CD4-positive, alpha-beta T cell (primary cell): ENCODE measurements at places on chromosomes 4 and X. TPM values are rescaled to one million over a fixed set of nuclear protein-coding genes. Genes with fewer than 3 reads are reported as not detected.

- DNase-seq: no peak
- H3K27me3 ChIP-seq: no peaks in the 10 kb centered on the region
- no peak overlapping the region for H3K27ac ChIP-seq
- H3K4me1 ChIP-seq: no peaks in the 10 kb centered on the region
- H3K4me3 ChIP-seq: no peak overlapping the region
Observed at GRCh38 chr4:141914746-141915145, 278.4 kb downstream of the IL15 start.

DNA sequence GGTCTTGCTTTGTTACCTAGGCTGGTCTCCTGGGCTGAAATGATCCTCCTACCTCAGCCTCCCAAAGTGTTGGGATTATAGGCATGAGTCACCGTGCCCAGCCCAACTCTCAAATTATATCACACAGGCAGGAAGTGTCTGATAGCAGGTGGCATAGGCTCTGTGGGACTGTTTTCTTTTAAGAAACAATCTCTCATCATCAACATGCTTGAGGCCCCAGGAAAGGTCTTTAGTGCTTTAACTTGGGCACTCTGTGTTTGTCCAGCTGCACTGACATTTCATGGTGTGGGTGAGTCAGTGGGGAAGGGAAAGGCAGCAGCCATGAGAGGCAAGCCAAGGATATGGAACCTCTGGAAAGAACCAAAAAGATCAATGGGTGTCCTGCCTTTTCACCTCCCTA is 88.1 kb upstream of the TSPAN5 start:
- no peaks in the 10 kb centered on the region for H3K27me3 ChIP-seq
- no peaks in the 10 kb centered on the region for H3K4me1 ChIP-seq
- no peak overlapping the region for H3K4me3 ChIP-seq
- DNase-seq: no peak

DNA sequence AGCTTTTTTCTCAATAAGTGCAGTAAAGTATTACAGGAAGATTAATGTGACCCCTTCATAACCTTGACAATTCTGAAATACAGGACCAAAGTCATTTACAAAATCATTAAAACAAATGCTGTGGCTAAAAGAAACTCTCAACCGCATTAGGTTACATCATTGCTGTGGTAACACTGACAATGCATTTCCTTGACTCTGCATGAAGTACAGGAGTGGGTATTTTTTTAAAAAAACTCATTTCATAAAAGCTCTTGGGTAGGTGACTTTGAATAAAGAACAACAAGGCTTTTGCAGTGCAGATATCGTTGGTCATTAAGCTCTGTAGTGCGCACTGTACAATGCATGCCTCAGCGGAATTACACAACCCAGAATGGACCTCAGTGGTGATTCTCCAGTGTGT is 23.4 kb upstream of the XK start:
- H3K4me1 ChIP-seq: no peaks in the 10 kb centered on the region

- H3K36me3 ChIP-seq: no peaks in the 10 kb centered on the region
- H3K4me3 ChIP-seq: no peak overlapping the region
- no peak overlapping the region for H3K27ac ChIP-seq
- DNase-seq: no peak
- no peaks in the 10 kb centered on the region for H3K4me1 ChIP-seq
Observed at GRCh38 chrX:12672367-12673106, 118.7 kb upstream of the PRPS2 start.

GRCh38 chr4:121688701-121689100 is 8.1 kb downstream of the ANXA5 start:
- DNase-seq: no peak
- H3K27ac ChIP-seq: no peak overlapping the region
- H3K36me3 ChIP-seq: peaks cover 15% of the 10 kb centered on the region
- no peaks in the 10 kb centered on the region for H3K27me3 ChIP-seq

DNA sequence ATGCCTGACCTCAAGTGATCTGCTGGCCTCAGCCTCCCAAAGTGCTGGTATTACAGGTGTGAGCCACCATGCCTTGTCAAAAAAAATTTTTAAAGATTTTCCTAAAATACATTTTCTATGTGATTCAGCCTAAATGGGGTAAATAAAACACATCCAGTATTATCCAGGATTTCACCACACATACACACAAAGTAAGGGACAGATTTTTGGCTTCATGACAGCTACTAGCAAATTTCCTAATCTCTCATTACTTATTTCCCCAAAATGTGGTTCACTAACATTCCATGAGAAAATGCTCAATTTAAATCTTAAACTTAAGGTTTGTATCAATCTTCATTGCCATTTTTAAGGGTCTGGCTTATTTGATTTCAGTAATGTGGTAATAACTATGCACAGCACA is 348.5 kb upstream of the INTU start:
- no peak overlapping the region for H3K27ac ChIP-seq
- H3K27me3 ChIP-seq: no peaks in the 10 kb centered on the region
- H3K4me1 ChIP-seq: no peaks in the 10 kb centered on the region
- DNase-seq: no peak

GRCh38 chr4:162015090-162015489 is 148.7 kb downstream of the FSTL5 start:
- H3K36me3 ChIP-seq: no peaks in the 10 kb centered on the region
- no peak overlapping the region for H3K27ac ChIP-seq
- no peaks in the 10 kb centered on the region for H3K27me3 ChIP-seq
- H3K4me1 ChIP-seq: no peaks in the 10 kb centered on the region
- no peak overlapping the region for H3K4me3 ChIP-seq

GRCh38 chr4:64903986-64904385 is 494.7 kb upstream of the TECRL start:
- no peak for DNase-seq
- no peaks in the 10 kb centered on the region for H3K27me3 ChIP-seq
- no peak overlapping the region for H3K27ac ChIP-seq
- H3K4me1 ChIP-seq: no peaks in the 10 kb centered on the region
- no peaks in the 10 kb centered on the region for H3K36me3 ChIP-seq

GRCh38 chr4:69713593-69713992 is 46.8 kb downstream of the SULT1B1 start:
- H3K27me3 ChIP-seq: no peaks in the 10 kb centered on the region
- H3K4me3 ChIP-seq: no peak overlapping the region
- no peaks in the 10 kb centered on the region for H3K36me3 ChIP-seq

DNA sequence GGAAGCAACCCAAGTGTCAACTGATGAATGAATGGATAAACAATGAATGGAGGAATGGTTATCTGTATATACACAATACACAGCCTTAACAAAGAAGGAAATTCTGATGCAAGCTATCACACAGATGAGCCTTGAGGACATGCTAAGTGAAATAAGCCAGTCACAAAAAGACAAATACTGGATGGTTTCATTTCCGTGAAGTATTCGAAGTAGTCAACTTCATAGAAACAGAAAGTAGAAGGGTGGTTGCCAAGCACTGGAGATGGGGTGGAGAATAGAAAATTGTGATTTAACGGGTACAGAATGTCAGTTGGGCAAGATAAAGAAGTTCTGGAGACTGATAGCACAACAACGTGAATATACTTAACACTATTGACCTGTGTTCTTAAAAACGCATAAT is 28.2 kb downstream of the CENPU start:
- peak; percentile 4 for DNase-seq
- no peaks in the 10 kb centered on the region for H3K27me3 ChIP-seq
- H3K4me1 ChIP-seq: no peaks in the 10 kb centered on the region
- no peak overlapping the region for H3K4me3 ChIP-seq

DNA sequence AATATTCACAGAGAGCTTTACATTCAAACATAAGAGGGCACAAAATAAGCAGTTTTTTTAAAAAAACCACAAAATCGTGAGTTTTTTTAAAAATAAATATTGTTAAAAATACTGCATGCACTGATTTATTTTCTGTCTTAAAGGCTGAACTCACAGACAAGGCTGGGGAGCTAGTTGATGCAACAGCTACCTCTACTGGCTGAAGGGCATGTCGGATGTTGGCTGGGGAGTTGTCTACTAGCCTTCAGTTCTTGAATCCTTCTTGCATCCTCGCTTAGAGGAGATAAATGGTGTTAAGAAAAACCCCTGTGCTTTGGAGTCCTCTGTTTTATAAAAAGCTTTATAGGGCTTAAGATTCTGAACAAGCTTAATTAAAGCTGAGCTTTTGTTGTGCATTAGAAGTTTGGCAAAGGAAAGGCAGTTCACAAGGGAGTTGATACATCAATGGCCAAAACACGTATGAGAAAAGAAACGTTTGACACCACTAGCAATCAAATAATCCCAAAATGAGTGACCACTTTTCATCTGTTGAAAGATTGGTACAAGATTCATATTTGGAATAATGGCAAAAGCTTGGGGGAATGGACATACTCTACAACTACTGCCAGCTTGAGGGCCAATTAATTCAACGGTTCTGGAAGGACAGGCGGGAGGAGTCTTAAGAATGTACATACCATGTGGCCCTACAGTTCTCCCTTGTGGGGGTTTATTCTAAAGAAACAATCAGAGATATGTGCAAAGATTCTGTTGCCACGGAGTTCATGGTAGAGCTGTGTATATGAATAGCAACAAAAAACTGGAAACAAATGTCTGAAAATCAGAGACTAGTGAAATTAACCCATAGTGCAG is 94.7 kb downstream of the SEL1L3 start:
- H3K4me1 ChIP-seq: no peaks in the 10 kb centered on the region
- no peak overlapping the region for H3K27ac ChIP-seq
- H3K4me3 ChIP-seq: no peak overlapping the region
- DNase-seq: no peak
- no peaks in the 10 kb centered on the region for H3K27me3 ChIP-seq
- H3K36me3 ChIP-seq: peaks cover 62% of the 10 kb centered on the region

DNA sequence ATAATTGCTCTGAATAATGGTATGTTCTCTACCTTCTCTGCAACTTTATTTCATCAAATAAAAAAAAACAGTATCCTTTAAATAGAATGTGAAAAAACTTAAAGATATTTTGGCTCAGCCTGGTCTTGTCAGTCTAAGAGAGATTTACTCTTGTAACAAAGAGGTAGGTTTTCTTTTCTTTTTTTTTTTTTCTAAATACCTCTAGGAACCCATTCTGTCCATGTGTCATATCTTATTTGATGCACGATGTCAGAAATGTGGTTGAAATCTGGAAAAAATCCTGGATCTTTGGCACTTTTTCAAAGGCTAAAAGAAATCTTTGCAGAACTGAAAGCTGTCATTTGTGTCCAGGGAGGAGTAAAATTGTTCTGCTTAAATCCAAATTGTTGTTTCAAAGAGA is 17.3 kb upstream of the FGF5 start:
- H3K4me1 ChIP-seq: no peaks in the 10 kb centered on the region
- H3K36me3 ChIP-seq: no peaks in the 10 kb centered on the region
- H3K27me3 ChIP-seq: peaks cover 5% of the 10 kb centered on the region
- H3K4me3 ChIP-seq: no peak overlapping the region
- no peak for DNase-seq
- H3K27ac ChIP-seq: no peak overlapping the region

DNA sequence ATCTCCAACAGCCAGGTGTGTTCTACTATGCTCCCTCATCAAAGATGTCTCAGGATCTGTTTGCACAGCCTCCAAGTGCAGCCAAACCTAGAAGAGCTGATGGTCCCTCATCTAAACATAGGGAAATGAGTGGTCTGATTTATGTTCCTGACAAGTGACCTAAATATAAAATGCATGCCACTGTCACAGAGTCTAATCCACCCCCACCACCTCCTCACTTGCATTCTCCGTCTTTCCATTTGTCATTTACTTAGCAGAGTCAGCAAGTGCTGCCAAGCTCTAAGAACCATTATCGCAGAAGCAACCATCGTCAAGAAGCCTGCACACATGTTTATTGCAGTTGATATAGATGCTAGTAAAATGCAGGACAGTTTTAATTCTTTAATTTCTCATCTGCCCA is 33.1 kb upstream of the VCX3A start:
- no peak overlapping the region for H3K27ac ChIP-seq
- no peak for DNase-seq
- no peaks in the 10 kb centered on the region for H3K4me1 ChIP-seq
- no peak overlapping the region for H3K4me3 ChIP-seq
- no peaks in the 10 kb centered on the region for H3K36me3 ChIP-seq

Gene RIBC1
- 2.5 TPM for total RNA-seq

Gene TCEAL2
- 0.59 TPM for total RNA-seq

Gene GAGE1
- total RNA-seq: not detected

Gene MTNR1A
- not detected for total RNA-seq
